ENCODE measurements at places on chromosomes 4 and X.

- DNase-seq: no peak
These were observed 40.8 kb downstream of the PDE5A start for GRCh38 chr4:119587796-119588195.

- DNase-seq: peak; percentile 22
These were observed 64.3 kb upstream of the CCDC160 start for GRCh38 chrX:134172588-134173259.

DNA sequence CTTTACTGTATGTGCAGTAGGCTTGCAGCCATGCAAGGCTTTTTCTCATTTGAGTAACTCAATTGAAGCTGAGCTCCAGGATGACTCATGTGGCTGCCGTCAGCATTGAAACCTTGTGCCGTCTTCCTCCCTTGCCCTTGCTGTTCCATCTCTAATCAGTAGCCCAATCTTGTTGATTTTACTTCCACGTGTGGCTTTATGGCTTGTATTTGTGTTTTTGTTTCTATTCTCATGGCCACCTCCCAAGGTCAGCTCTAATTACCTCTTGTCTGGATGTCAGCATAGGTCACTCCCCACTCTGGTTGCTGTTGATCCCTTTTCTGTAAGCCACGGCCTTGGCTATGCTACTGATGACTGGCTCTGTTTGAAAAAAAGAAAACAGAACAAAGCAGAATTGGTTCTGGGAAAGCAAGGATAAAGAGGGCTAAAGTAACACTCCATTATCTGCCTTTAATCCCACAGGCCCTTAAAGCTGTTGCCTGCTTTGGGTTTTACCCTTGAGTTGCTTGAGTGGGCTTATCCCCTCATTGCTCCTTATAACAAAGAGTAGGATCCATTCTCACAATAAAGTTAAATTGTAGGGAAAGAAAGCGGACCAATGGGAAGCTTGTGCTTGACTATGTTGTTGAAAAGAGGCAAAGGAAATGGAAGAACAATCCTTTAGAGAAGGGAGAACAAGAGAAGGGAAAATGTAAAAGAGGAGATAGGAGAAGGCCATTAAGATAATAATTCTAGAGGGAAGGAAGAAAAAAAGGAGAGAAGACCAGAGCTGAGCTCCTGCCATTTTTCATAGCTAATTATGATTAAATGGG, 173.9 kb upstream of the PGRMC2 start:
- DNase-seq: no peak

DNA sequence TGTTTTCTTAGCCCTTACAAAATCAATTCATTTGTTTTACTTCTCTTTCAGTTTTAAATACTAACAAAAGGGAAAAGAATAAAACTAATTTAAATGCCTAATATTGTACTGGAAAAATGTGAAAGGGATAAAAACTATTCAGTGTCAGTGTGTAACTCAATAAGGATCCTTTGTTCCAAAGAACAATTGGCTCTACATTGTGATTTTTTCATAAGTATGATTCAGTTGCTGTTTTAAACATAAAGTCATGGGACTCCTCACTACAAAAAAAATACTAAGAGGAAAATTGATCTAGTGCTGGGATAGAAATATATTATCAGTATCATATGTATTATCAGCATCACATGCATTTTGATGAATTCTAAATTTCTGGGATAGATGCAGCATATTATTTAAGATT, 199.4 kb upstream of the TRAM1L1 start:
- DNase-seq: no peak

- DNase-seq: no peak
These were observed 50.0 kb upstream of the AFAP1 start for GRCh38 chr4:7989654-7990053.

- DNase-seq: no peak
These were observed 55.9 kb downstream of the STARD8 start for GRCh38 chrX:68703369-68703768.

DNA sequence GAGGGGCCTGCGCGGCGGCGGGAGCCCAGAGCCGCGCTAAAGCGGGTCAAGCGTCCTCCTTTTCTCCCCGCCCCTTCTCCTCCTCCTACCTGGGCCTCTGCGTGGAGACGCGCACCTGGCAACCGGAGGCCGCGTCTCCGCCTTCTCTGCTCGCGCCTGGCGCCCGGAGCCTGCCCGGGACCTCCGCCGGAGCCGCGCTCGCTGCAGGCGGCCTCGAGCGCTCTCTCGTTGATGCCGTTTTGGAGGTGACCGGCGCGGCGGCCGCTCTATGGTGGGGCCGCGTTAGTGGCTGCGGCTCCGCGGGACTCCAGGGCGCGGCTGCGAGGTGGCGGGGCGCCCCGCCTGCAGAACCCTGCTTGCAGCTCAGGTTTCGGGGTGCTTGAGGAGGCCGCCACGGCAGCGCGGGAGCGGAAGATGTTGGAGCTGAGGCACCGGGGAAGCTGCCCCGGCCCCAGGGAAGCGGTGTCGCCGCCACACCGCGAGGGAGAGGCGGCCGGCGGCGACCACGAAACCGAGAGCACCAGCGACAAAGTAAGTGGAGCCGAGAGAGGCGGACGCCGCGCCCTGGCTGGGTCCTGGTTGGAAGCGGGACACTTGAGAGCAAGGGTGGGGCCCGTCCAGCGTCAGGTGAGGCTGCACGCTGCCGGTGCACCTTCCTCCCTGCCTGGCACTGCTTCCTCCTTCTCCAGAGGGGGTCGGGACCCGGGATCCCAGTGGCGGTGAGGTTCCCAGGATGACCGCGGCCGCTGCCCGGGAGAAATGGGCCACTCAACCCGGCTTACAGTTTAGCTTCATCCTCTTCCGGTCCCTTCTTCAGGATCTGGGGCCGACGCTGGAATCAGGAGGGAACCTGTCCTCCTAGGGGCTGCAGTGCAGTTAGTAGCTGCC, at the start of gene CDS1:
Gene CDS1 (plus strand): TSS at position 140 of the 888 bp plus-strand sequence. CDS start 275 bp downstream, at position 415.
- no peak for DNase-seq

GRCh38 chr4:139603576-139604410, 47.8 kb upstream of the SETD7 start:
- DNase-seq: no peak

DNA sequence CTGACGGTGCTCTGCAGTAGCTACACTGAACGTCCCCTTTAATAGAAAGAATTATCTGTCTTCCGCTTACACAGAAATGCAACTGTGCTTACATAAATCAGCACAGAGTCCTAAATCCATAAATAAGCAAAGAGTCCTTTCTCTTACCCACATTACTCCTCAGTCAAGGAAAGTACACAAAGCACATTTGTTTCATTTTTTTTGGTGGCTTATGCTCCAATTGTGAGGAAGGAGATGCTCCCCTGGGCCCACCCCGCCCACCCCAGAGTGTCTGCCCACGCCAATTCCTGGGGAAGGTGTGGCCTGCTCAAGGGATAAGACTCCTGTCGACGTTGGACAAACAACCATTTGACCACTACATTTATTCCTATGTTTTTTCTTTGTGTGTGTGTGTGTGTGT, 53.8 kb downstream of the CPLX1 start:
- DNase-seq: no peak

DNA sequence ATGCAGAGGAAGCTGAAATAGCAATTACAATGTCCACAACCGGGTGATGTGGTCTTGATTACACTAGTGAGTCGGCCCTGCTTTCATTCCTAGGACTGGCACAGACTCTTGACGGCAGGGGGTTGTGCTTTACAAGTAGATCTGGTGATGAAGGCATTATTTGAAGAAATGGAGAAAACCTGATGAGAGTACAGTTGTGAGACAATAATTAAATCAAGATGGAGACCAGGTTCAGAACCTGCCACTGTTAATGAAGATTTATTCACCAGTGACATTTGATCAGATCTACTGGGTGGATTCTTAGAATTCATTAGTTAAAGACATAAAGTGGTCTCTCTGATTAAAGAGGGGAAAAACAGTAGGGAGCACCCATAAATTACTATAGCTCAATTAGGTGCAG, 747.2 kb downstream of the STPG2 start:
- no peak for DNase-seq

- no peak for DNase-seq
These were observed 730 bp downstream of the MANBA start for GRCh38 chr4:102759831-102760644.

- DNase-seq: no peak
These were observed 203.6 kb downstream of the ARHGEF9 start for GRCh38 chrX:63581398-63581797.

GRCh38 chr4:169677150-169677748, 56.9 kb downstream of the CLCN3 start:
- no peak for DNase-seq

GRCh38 chr4:32119907-32120306, 1399.7 kb downstream of the PCDH7 start:
- no peak for DNase-seq

DNA sequence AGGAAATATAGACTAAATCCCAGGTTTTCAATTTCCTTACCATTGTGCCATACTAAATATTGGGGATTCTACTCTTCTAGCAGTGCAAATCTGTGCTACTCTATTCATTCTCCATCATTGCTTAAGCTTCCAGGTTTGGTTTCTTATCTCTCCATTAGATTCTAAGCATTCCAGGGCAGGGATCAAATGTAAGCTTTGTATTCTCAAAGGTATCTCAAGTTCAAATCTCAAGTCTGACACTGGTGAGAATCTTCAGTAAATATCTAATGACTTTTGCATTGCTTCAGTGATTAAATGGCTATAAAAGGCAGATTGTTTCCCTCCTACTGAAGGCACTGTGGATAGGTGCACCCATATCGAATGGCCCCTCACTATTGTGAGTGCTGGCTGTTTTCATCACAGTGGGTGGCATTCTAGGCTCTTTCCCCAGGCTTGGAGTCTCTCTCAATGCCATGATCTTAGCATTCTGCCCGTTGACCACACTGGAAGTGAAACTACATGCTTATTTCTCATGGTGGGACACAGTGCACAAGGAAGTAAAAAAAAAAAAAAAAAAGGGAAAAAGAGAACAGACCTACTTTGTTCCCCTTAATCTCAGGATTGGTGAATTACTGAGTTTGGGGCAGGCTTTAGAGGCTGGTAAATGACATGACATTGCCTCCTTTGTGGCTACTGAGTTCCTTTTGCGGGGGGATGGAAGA, 28.7 kb downstream of the FAM9C start:
- no peak for DNase-seq

- no peak for DNase-seq
These were observed 401.1 kb upstream of the LCORL start for GRCh38 chr4:18422685-18423084.

- DNase-seq: no peak
These were observed 46.4 kb upstream of the VEGFD start for GRCh38 chrX:15430584-15430983.

DNA sequence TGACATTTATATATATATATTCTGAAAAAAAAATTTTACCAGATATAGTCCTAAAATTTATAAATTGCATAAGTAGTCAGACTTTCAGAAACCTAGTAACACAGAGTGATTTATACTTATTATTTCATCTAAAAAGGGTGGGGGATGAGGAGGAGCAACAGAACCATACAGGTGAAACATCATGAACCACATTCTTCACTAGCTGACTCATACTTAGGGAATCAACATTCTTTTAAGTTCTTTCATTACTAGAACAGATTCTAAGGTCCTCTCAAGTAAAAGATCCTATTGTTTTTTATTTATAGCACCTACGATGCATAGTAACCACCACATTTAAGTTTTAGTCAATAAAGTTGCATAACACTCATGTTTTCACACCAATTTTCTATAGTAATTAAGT, 166.1 kb downstream of the LRBA start:
- no peak for DNase-seq

GRCh38 chrX:97704881-97705280, 821.2 kb downstream of the RPA4 start:
- DNase-seq: no peak

DNA sequence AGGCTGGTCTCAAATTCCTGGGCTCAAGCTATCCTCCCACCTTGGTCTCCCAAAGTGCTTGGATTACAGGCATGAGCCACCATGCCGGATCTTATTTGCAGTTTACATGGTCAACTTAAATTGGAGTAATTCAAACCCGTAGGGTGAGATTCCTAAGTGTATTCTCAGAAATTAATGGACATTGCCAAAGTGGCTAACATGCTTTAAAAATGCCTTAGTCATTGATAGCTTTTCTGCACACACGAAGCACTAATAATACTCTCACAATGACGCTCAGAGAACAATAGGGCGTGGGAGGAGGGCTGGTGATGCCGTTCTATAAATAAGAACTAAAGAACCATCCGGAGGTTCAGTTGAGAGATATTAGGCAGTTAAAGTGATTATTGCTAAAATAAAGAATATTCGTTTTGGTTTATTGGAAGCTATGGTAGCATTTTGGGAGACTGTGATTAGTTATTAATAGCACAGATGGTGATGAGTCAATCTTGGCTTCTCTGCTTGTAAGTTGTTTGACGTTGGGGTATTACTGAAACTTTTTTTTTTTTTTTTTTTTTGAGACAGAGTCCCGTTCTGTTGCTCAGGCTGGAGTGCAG, 79.1 kb downstream of the TRAPPC11 start:
- DNase-seq: no peak

GRCh38 chr4:111943796-111944203, 201.5 kb upstream of the FAM241A start:
- no peak for DNase-seq

DNA sequence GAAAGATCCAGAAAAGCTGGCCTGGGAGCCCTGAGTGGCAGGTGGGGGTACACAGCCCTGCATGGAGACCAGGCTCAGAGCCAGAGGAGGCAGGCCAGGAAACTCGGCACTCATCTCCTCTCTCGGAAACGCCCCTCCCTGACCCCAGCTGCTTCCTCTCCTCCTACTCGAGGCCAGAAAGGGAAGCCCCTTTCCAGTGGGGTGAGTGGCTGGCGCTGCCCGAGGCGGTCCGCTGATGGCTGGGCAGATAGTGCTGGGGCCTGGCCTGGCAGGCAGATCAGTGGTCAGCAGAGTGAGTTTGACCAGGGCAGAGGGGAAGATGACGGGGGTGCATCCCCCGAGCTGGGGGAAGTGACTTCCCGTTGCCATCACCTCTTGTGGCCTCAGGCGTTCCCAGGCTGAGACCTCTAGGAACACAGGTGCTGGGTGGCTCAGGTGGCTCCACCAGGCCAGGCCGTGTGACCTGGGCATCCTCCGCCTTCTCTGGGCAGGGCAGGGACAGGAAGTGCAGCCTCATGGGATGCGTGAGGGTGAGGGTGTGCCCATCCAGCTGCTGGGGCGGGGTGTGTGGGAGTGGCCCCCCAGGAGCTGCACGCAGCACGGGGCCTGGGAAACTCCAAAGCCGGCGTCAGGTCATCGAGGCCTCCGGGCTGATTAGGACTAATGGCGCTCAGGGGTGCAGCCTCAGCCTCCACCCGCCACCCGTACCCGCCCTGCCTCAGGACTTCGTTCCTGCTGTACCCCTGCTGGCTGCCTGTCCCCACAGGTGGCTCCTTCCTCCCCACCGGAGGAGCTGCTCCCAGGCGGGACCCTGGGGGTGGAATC, 5.7 kb downstream of the SH3BP2 start:
- DNase-seq: no peak

DNA sequence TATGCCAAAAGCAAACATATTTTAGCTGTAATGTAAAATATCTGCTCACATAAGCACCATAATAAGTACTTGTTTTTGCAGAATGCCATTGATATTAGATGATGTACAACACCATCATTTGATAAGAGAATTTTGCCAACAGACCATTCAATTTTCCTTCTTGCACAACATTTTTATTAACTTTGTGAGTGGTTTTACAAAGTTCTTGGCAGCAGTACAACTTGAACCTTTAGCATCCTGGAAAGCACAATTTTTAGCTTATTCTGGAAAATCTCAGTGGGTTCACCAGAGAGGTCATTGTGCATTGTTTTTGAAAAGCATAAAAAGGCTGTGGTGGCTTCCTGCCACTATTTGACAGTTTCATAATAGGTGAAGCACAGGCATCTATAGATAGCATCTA, 26.4 kb upstream of the REPS2 start:
- no peak for DNase-seq

GRCh38 chr4:75037252-75037651, 104.3 kb downstream of the PARM1 start:
- no peak for DNase-seq

- no peak for DNase-seq
These were observed 29.2 kb downstream of the SULT1E1 start for GRCh38 chr4:69830560-69831269.
